ENCODE measurements at places on chromosomes 7 and 10. TPM values are rescaled to one million over a fixed set of nuclear protein-coding genes. Genes with fewer than 3 reads are reported as not detected.

UPK3B gene
- total RNA-seq: 0.98 TPM

TRAPPC14 gene
- total RNA-seq: 9.6 TPM

ZNF804B gene
- 4.7 TPM for total RNA-seq

ACTA2 gene
- 20.7 TPM for total RNA-seq

NPFFR1 gene
- total RNA-seq: 1.5 TPM

ECHS1 gene
- total RNA-seq: 28.8 TPM

GIMAP5 gene
- total RNA-seq: 2.7 TPM

EPO gene
- total RNA-seq: not detected

CTAGE15 gene
- total RNA-seq: 0.25 TPM

KAT6B gene
- 180 TPM for total RNA-seq

ANKRD2 gene
- total RNA-seq: not detected

PLAC9 gene
- total RNA-seq: 1.7 TPM

PDZD7 gene
- total RNA-seq: 3.2 TPM

FBXL13 gene
- 3.9 TPM for total RNA-seq

MMD2 gene
- total RNA-seq: 4.4 TPM

PRSS2 gene
- not detected for total RNA-seq

CASTOR2 gene
- total RNA-seq: 33.9 TPM

CFAP46 gene
- total RNA-seq: 2.0 TPM

TMEM225B gene
- total RNA-seq: 0.49 TPM

CNPY1 gene
- total RNA-seq: 0.74 TPM

NUTM2E gene
- total RNA-seq: 2.2 TPM

DENND2A gene
- 20.7 TPM for total RNA-seq

Measured in temporal lobe (tissue), 4 donors.